B cell (primary cell): ENCODE measurements at places on chromosomes 5 and 9. TPM values are rescaled to one million over a fixed set of nuclear protein-coding genes. Genes with fewer than 3 reads are reported as not detected.

The HRCT1 gene
- total RNA-seq = not detected in 2 replicates

DNA sequence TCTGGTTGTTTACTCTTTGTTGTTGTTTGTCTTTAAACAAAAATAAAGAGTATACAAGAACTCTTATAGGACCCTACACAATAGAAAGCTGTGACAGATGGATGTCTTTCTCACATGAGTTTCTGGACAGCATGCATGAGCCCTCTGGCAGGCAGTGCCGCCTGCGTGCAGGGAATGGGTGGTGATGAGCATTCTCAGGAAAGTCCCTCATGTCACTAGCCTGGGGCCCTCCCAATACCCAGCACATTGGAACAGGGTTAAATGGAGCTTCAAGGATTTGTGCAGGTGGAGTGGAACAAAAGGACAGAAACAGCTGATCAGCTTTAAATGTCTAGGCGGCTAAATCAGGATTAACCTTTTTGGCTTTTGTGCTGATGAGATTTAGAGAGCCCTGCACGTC is 181.0 kb upstream of the CD180 start:
- DNase-seq = no peak

- DNase-seq = no peak
These were observed 114.0 kb downstream of the MAT2B start for GRCh38 chr5:163619273-163619934.

The SV2C gene
- 0.07 TPM in 1 of 2 replicates, not detected in the other for total RNA-seq

- no peak for DNase-seq
These were observed 26.3 kb downstream of the FAF2 start for GRCh38 chr5:176474476-176474875.

- no peak for DNase-seq
These were observed 168.0 kb downstream of the CCDC171 start for GRCh38 chr9:15720861-15721260.

The TLX3 gene
- total RNA-seq = not detected in 2 replicates

GRCh38 chr5:169742771-169743296 is 105.8 kb downstream of the DOCK2 start:
- no peak for DNase-seq

- DNase-seq = no peak
These were observed 10.6 kb downstream of the GPR150 start for GRCh38 chr5:95630394-95630917.

The CXCL14 gene
- not detected in 2 replicates for total RNA-seq

DNA sequence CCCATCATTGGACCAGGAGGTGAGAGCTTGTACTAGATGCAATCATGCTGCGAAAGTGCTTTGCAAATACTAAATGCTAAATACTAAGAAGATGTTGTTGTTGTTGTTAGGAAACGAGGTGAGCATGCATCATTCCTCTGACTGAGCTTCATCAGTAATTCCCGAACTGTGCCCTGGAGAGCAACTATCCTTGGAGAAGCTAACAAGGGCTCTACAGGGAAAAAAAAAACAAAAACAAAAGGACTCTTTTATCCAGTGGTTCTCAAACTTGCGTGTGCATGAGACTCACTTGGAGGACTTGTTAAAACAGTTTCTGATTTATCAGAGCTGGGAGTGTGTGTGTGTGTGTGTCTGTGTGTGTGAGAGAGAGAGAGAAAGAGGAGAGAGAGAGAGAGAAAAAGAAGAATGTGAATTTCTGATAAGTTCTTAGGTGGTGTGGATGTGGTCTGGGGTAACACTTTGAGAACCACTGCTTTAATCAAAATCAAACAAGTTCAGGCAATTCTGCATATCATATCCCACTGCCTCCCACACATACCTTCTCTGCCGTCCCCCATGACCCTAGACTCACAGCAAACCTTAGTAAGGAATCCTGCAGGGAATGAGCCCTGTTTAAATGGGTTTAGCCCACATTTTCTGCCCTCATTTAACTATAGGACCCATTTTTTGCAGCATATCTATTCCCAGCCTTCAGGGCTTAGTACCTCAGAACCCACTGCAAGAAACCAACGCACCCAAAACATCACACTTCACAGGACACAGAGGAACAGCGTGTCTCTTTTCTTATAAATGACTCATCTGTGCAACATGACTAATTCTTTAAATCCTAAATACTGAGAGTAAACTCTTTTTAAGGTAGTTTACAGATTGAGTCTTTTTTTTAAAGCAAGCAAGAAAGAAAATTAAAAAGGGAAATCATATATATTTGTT is 48.9 kb downstream of the PDE6A start:
- DNase-seq = no peak

DNA sequence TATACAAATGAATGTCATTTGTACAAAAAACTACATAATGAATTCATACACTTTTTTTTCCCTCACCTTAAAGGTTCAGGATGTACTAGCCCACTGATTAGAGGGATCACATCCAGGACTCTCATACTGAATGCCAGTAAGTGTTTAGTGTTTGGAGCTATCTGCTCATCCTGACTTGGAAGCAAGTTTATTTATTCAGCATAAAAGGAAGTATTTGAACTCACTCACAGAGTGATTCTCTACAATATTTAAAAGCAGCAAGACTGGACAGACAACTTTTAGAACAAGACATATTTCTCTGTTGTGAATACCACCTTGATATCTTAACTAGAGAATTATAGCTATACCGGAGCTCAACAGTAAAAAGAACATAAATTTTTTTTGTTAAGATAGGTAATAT is 14.8 kb upstream of the IQGAP2 start:
- DNase-seq = no peak

The HARS1 gene
- 60.5 and 65.6 TPM in 2 replicates for total RNA-seq

GRCh38 chr9:15824310-15824709 is 271.5 kb downstream of the CCDC171 start:
- DNase-seq = no peak

GRCh38 chr5:151413800-151414199 is 33.6 kb upstream of the SLC36A1 start:
- no peak for DNase-seq

GRCh38 chr9:2311920-2312319 is 296.8 kb downstream of the SMARCA2 start:
- DNase-seq = no peak

DNA sequence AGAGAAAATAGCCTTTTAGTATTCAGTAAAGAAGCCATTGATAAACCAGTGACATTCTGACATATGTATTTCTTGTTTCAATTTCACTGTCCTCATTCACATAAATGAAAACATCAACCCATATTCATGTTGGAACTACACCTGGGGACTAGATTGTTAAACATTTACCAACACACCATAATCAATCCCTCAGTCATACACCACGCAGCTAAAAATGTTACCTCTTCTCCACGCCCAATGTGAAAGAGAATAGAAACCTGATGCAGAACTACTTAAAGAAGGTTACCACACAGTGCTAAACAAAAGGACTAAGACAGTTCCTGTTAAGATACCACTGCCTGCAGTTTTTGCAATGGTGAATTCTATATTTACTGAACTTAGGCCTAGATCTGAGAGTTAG is 518.9 kb downstream of the PRELID2 start:
- DNase-seq = no peak

- no peak for DNase-seq
These were observed 284.0 kb upstream of the IRX2 start for GRCh38 chr5:3035452-3035851.

- DNase-seq = no peak
These were observed 99.0 kb downstream of the MUSK start for GRCh38 chr9:110767559-110768063.

The ALDOB gene
- not detected in 2 replicates for total RNA-seq

DNA sequence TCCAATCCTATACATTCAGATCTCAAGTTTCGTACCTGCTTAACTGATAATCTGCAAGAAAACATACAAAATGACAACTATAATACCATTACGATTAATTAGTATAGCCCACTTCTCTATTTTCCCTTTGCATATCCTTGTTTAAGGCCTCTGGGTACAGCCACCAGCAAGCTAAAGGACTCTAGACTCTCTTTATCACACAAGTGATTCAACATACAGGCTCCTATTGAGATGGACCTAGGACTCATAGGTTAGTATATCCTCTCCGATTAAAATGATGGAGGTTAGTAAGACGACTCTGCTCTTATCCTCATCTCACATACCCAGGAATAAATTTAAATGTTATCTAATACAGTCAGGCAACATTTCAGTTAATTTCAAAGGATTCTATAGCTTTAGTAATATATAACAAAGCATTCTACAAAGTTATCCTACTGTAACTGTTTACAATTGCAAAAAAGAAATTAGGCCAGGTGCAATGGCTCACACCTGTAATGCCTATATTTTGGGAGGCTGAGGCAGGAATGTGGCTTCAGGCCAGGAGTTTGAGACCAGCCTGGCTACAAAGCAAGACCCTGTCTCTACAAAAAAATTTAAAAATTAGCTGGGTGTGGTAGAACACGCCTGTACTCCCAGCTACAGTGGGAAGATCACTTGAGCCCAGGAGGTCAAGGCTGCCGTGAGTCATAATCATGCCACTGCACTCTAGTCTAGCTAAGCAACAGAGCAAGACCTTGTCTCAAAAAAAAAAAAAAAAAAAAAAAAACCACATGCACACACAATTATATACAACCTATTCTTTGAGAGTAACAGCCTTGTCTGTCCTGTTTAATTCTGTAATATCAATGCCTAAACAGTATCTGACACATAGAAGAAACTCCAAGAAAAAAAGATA is 15.4 kb downstream of the HAUS6 start:
- no peak for DNase-seq

GRCh38 chr5:153372425-153373129 is 117.9 kb upstream of the GRIA1 start:
- DNase-seq = no peak

DNA sequence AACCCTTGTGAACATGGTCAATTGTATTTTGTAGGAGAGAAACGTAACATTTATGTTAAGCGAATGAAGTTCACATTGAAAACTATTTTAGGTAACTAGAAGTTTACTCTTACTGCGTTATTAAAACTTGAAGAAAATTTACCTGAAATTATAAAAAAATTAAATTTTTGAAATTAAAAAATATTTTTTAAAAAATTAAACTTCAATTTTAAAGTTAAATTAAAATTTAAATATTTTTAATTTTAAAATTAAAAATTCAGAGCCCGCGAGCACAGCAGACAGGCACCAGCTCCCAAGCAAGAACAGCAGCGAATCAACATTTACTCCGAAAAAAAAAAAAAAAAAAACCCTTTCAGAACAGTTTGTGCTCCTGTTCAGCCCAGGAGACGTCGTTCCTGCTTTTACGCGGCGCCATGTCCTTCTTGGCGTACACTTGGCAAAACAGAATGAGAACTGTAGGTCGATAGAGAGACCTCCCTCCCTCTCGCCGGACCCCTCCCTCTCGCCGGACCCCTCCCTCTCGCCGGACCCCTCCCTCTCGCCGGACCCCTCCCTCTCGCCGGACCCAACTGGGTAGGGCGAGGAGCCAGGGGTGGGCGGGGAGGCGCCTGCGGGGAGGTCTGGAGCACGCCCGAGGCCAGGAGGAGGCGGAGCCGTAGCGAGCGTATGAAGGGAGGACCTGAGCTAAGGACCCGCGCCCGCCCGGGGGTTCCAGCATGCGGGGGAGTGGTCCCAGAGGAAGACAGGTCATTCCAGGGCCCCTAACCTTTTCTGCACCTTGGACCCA is 235.8 kb downstream of the ROR2 start:
- DNase-seq = peak; percentile 40

- no peak for DNase-seq
These were observed 248.9 kb downstream of the PIK3R1 start for GRCh38 chr5:68464424-68464823.

- no peak for DNase-seq
These were observed 507.3 kb upstream of the TYRP1 start for GRCh38 chr9:12185856-12186255.

DNA sequence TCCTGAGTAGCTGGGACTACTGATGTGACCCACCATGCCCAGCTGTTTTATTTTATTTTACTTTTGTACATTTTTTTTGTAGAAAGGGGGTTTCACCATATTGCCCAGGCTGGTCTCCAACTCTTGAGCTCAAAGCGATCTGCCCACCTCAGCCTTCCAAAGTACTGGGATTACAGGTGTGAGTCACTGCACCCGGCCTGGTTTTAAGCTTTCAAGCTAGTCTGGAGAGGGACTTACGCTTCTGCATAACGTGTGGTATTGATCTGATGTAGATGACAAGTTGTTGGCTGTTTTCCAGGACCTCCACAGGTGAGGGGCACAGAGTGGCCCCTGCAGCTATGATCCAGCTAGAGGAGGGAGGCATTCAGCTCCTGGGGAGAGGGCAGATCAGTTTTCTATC is 6.8 kb upstream of the CCL21 start:
- no peak for DNase-seq

DNA sequence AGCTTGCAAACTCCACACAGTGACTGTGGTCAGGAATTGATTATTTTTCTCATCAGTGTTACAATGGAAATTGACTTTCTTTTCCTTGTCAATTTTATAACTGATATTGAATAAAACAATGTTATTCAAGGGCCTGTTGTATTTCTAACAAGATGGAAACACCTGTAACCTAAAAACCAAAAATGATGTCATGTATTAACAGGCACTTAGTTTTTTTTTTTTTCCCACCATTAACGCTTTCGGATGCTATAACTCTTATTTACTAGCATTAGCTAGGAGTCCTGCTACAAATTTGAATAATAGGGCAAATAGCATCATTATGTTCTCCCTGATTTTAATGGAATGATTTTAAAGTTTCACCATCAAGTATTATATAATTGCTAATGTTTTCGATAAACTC is 30.3 kb downstream of the RNF180 start:
- DNase-seq = no peak

The FBXL7 gene
- not detected in 2 replicates for total RNA-seq

DNA sequence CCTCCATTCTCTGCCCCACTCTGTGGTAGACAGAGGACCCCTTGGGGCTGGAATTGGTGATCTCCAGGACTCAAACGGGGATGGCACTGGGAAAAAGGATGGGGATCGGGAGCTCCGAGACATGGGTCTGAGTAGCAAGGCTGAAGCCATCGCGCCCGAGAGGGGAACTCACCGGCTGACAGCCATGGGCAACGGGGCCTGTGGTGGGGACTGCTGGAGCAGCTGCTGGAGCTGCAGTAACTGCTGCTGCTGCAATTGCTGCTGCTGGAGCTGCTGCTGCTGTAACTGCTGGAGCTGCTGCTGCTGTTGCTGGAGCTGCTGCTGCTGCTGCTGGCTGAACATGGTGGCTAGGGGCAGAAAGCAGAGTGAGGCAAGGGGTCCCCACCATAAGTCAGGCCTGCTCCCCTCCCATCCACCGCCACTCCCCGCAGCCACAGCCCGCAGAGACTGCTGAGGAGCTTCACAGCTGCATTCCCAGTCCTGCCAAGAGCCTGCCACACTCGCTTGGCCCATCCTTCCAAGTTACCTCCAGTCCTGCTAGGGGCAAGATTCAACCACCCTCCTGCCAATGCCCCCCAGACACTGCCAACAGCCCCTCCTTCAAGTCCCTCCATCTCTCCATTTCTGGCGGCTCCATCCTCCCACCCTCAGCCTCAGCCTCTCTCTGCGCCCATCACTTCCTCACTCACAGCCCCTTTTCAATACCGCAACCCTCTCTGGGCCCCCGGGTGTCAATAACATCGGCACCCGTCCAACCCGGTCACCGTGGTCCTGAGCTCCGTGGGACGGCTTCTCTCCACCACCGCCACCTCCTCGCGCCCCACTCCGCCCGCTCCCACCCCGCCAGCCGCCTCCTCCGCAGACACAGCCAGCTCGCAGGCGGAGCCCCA is 611 bp downstream of the CIZ1 start:
- no peak for DNase-seq

The GABBR2 gene
- total RNA-seq = not detected in 2 replicates

- DNase-seq = no peak
These were observed 63.8 kb upstream of the RNF130 start for GRCh38 chr5:180135128-180135955.
